ENCODE measurements at places on chromosomes 3 and 15.

DNA sequence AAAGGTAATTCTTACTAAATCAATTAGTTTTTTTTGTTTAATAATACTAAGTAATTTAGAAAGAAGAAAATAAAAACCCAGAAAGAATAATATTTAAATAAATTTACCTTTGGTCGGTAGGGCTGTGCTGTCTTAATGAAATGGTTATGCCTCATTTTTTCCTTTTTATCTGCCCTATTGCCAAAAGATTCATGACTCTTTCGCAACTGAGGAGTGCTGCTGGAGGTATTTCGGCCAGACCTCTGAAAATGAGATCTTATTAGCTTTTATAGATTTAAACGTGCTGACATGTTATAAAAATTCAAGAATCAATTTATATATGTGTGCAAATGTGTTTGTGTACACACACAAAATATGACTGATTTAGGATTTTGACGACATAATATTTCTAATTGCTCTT, 67.1 kb upstream of the USP50 start:
- DNase-seq = no peak

DNA sequence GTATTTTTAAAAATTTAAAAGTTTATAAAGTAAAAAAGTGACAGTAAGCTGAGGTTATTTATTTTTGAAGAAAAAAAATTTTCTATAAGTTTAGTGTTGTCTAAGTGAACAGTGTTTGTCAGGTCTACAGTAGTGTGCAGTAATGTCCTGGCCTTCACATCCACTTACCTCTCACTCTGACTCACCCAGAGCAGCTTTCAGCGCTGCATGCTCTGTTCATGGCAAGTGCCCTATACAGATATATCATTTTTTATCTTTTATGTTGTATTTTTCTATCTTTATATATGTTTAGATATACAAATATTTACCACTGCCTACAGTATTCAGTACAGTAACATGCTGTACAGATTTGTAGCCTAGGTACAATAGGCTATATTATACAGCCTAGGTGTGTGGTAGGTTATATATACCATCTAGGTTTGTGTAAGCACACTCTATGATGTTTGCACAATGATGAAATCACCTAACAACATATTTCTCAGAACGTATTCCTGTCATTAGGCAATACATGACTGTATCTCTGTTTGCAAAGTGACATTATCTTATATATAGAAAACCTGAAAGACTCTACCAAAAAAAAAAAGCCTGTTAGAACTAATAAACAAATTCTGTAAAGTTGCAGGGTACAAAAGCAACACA, 75.9 kb upstream of the TMC3 start:
- no peak for DNase-seq

- DNase-seq = no peak
Observed at GRCh38 chr15:79257454-79257853, 25.1 kb upstream of the ANKRD34C start.

GRCh38 chr3:57031631-57032541, 28.6 kb upstream of the SPATA12 start:
- no peak for DNase-seq

DNA sequence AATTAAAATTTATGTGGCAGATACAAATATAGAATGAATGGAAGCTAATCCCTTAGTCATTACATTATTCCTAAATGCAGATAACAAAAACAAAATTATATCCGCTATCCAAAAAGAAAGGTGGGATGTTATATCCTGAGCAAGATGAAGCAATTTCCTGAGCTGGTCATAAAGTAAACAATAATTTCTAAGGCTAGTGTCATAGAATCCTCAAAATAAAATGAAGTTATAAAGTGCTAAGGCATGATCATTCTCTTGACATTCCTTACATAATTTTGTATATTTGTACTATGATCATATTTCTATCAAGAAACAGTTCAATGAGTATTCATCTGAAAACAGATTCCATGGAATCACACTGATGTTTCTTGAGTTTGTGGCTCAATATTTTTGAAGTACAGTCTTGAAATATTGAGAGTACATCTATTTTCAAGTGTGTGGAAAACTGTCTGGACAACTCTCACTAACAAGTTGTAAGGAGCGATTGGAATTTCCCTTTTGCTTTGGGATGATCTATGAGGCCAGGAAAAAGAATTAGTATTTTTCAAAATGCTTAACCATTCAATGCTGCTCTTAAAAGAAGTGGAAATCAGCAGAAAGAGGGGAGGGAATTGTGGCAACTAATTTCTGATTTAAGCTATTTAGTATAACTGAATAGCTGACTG, 92.4 kb downstream of the ABI3BP start:
- peak; percentile 66 for DNase-seq

DNA sequence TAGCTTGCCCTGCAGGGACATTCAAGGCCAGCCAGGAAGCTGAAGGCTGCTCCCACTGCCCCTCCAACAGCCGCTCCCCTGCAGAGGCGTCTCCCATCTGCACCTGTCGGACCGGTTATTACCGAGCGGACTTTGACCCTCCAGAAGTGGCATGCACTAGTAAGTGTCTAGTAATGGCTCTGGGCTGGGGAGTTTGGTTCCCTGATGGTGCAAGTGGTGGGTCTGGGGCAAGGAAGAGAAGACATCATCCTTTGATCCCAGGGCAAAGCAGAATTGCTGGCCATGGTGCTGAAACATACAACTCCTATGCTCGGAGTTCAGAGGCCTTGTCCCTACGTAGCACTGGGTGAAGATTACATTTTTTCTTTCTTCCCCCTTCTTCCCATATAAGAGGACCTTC, 311.4 kb downstream of the EPHB1 start:
- peak; percentile 3 for DNase-seq

DNA sequence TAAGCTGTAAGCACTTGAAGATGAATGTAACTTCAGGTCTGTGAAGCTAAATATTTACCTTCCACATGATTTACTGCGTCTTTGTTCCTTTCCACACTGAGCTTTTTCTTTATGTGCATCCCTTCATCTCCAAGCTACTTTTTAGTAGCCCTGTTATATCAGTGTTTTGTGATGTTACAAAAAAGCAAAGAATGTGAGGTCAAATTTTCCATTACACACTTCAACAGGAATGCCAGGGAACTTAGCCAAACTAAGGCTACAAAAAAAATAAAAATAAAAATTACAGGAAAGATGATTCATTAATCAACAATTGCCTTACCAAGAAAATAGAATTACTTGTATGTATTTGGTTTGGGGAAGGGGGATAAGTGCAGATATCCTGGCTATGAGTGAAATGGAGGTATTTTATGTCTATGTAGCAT, 73.0 kb downstream of the FILIP1L start:
- DNase-seq = peak; percentile 95

- no peak for DNase-seq
Observed at GRCh38 chr3:140242818-140243276, 307.9 kb downstream of the CLSTN2 start.

DNA sequence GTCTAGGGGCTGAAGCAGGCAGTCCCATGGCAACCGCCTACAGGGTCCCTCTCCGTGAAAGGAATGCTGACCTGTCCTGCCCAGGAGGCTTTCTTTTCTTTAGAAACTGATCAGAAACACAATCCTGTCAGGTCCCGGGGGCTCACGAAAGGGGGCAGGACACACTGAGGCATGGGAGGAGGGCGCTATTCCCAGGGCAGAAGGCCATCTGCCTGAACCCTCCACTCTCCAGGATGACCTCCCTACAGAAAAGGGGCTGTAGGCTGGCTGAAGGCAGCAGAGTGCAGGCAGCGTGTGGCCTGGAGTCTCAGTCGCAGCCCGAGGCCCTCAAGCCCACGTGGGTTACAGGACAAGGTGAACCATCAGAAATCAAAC, 18.4 kb upstream of the LRRK1 start:
- DNase-seq = no peak

GRCh38 chr3:186705882-186706780, 11.0 kb upstream of the KNG1 start:
- no peak for DNase-seq

- DNase-seq = no peak
Observed at GRCh38 chr3:71956716-71957115, 171.8 kb upstream of the PROK2 start.

DNA sequence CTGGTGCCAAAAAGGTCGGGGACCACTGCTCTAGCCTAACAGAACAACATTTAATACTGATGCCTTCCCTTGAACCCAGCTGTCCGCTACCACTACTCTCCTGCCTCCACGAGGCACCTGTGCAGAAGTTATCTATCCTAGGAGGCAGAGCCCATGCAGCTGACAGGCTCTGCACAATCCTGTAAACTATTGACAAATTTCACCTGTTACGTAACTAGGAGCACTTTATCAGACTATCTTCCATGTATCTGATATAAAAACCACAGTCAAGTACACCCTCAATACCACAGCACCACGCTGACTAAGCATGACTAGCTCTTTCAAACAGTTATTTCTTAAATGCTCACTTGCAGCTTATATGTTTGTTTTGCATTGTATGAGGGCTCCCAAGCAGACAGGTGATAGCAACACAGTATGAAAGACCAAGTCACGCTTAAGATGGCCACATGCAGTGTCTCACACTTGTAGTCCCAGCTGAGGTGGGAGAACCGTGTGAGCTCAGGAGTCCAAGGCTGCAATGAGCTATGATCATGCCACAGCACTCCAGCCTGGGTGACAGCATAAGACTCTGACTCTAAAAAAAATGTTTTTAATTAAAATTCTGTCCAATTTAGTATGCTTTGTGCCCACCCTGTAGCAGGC, 4.5 kb upstream of the IL17RC start:
- DNase-seq = no peak

DNA sequence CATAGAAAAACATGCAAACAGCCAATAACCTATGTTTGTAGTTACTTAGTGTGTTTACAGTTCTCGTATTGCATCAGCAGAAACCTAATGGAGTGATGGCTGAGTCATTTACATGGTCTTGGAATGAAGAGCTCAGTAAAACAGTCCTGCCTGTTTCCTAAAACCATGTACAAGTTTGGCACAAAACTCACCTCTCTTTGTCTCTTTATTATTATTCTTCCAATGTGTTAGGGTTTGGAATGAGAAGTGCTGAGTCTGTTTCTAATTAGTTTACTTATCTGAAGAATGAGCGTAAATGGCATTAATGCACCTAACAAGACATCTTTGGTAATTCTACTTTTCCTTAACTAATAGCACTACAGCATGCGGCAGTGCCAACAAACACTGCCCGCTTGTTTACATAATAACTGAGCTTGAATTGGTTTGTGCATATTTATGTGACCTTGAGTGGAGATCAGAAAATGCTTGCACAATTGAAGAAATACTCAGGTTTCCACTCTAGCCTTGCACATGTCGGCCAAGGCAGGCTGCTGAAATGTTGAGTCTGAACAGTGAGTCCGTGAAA, 385.4 kb upstream of the SEMA6D start:
- no peak for DNase-seq
